ENCODE measurements at places on chromosomes 2 and 18. TPM values are rescaled to one million over a fixed set of nuclear protein-coding genes. Genes with fewer than 3 reads are reported as not detected.

DNA sequence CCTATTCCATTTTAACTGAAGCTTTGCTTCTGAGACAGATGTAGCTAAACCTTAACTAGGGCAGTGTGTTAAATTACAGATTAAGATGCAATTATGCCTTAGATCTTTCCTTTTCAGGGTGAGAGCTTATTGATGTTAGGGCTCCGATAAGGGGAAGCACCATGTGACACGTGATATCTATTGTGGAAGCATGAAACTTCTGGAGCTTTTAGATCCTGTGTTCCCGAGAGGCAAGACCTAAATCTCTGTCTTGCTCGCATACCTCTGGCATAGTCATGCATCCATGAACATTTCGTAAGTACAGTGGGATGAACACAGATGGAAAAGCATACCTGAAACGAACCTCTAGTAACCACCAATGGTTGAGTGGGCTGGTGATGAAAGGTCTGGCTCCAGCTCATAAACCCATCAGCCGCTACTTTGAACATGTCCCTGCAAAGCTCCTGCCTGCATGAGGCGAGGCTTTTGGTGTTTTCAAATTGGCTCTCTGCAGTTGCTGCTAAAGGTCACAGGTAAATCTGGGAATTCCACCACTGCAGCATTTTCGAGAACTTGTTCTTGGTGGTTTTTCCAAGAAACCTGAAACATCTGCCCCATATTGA, 3.7 kb upstream of the NRP2 start:
- no peaks in the 10 kb centered on the region for H3K27me3 ChIP-seq
- H3K36me3 ChIP-seq, result no peaks in the 10 kb centered on the region
- no peak overlapping the region for H3K27ac ChIP-seq
- no peak overlapping the region for H3K4me3 ChIP-seq

DNA sequence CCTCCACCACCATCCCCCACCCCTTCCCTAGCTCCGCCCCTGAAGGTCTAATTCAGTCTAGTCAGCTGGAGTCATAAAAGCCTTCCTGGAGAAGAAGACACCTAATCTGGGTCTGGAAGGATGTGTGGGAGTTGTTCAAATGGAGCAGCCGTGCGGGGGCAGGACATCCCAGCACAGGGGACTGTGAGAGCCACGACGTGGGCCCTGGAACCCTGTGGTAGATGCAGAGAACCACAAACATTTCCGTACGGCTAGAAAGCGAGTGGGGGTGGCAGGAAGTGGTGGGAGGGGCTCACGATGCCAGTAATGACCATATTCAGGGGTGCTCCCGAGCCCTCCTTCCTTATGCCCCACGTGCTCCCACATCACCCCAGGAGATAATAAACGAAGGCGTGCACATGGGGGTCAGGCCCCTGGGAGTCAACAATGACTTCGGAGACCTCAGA, 20.9 kb upstream of the COL6A3 start:
- no peaks in the 10 kb centered on the region for H3K36me3 ChIP-seq
- H3K4me1 ChIP-seq, result peaks cover 20% of the 10 kb centered on the region
- H3K27ac ChIP-seq, result peak overlapping the region; percentile 14
- H3K4me3 ChIP-seq, result no peak overlapping the region
- no peaks in the 10 kb centered on the region for H3K27me3 ChIP-seq
- DNase-seq, result peak; percentile 59

GRCh38 chr2:211070547-211070946, 514.1 kb downstream of the CPS1 start:
- no peak overlapping the region for H3K27ac ChIP-seq
- no peaks in the 10 kb centered on the region for H3K27me3 ChIP-seq
- no peak for DNase-seq
- no peaks in the 10 kb centered on the region for H3K4me1 ChIP-seq
- no peaks in the 10 kb centered on the region for H3K36me3 ChIP-seq

DNA sequence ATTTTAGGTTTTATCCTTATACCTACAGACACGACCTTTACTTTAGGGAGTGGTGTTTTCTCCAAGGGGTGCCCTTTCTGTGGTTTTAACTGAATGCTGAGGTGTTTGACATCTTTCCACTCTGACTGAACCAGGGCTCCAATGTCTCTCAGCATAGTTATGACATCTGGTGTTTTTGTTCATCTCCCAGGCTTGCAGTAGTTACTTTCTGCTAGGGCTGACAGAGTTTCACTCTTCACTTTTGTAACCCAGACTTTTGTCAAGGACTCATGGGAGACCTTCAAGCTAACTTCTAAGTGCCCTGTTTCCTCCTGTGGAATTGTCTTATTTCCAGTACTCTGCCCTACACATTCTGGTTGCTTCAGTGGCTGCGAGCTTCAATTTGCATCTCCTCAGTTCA, 103.1 kb downstream of the CCDC85A start:
- no peaks in the 10 kb centered on the region for H3K36me3 ChIP-seq
- H3K27ac ChIP-seq, result no peak overlapping the region
- no peak for DNase-seq
- H3K4me3 ChIP-seq, result no peak overlapping the region

DNA sequence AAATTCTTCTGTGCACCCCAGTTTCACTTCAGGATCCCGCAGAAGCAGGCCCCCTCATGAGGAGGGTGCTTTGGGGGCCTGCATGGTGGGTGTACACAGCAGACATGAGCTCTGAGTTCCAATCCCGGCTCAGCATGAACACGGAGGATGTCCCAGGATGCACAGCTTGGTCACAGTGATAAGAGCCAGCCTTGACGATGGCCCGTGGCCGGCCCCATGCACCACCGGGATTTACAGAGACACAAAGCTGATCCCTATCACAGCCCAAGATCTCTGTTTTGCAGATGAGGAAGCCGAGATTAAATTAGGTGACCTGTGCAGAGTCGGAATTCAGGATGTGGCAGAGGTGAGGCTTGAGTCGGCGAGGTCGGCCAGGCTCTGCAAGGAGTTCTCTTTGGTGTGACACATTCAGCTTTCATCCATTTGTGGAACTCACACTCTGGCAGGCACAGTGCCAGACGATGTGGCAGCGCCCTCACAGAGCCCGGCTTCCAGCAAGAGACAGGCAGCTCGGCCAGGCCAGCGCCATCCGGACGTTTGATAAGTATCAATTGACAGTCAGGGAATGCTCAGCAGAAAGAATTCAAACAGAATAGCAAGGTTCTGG, 456.3 kb upstream of the MYT1L start:
- H3K27ac ChIP-seq, result no peak overlapping the region
- peaks cover 7% of the 10 kb centered on the region for H3K27me3 ChIP-seq
- DNase-seq, result no peak

DNA sequence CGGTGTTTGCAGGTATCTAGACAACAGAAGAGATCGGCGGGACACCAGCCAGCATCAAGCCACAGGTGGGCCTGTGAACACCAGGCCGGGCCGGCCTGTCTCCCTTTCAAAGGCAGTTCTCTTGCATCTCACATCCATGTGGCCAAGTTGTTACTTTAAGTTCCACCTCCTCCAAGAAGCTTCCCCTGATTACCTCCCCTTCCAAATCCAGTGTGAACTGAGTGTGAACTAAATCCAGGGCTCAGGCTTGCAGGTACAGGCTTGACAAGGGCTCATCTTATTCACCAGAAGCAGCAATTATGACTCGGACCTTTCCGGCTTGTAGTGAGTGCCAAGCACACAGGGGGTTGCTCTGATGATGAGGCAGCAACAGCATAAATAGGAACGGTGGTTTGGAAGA, 3.9 kb downstream of the CRACDL start:
- H3K4me1 ChIP-seq, result peaks cover 20% of the 10 kb centered on the region
- no peak for DNase-seq
- H3K36me3 ChIP-seq, result no peaks in the 10 kb centered on the region
- H3K27me3 ChIP-seq, result peaks cover 21% of the 10 kb centered on the region

The HMSD gene
- total RNA-seq, result not detected
